SK-MEL-5 (cell line): ENCODE measurements at places on chromosomes 11 and 22. TPM values are rescaled to one million over a fixed set of nuclear protein-coding genes. Genes with fewer than 3 reads are reported as not detected.
A peak's percentile ranks its signal among the peaks of the same experiment; 100 is the strongest.

The NDUFV1 gene
- total RNA-seq, result 159 and 175 TPM in 2 replicates

DNA sequence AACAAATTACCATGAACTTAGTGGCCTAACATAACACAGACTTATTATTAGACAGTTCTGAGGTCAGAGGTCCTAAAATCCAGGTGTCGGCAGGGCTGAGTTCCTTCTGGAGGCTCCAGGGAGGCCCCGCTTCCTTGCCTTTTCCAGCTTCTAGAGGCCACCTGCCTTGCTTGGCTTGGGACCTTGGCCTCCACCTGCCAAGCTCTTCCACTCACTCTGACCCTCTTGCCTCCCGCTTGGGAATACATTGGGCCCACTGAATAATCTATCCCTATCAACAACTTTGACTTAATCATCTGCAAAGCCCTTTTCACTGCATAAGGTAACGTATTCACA is 3.2 kb upstream of the MS4A10 start:
- no peak for DNase-seq

The KCNQ1 gene
- total RNA-seq, result 0.71 TPM in 1 of 2 replicates, not detected in the other

DNA sequence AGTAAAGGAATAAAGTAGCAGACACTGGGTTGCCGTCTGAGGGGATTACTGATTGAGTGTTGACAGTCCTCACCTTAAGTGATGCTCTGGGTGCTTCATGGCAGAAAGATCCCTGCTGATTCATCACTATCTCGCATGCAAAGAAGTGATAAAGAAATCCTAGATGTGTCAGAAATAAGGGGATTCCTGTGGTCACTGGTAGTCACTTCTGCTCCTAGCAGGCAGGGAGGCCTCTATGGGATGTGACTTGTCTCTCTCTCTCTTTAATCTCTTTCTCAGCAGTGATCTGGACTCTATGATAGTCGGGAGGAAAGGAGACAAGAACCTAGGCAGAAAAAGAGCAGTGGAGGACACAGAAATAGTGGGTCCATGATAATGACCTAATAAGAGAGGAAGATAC is 30.9 kb upstream of the OR56A1 start:
- DNase-seq, result no peak

DNA sequence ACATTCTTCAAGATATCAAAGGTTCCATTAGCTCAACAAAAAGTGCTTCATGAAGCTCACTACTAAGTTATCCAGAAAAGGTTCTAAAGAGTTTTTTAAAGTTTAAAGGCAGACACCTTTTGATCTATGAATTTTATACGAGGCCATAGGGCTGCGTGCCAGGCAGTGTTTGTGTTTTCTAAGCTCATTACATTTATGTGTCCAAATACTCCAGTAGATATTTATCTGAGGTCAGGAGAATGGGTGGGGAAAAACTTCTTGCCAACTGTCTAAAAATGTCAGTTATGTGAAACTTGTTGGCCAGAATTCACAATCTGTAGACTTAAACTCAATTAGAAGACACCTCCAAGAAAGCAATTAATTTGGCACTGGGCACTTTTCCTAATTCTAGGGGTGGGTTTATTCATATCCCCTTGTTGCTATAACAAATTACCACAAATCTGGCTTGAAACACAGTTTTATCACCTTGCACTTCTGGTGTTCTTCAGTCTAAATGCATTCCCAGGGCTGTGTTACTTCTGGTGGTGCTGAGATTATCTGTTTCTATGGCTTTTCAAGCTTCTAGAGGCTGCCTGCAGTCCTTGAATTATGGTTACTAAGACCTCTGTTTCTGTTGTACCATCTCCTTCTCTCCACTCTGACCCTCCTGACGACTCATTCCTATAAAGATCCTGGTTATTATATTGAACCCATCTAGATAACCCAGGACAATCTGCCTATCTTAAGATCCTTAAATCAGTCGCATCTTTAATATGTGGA is 1030.4 kb upstream of the CNTN5 start:
- DNase-seq, result no peak

- no peak for DNase-seq
These were observed 3.1 kb downstream of the TAF10 start for GRCh38 chr11:6608726-6609501.

The GGTLC2 gene
- not detected in 2 replicates for total RNA-seq

The KCTD14 gene
- 0.80 TPM in 1 of 2 replicates, not detected in the other for total RNA-seq

DNA sequence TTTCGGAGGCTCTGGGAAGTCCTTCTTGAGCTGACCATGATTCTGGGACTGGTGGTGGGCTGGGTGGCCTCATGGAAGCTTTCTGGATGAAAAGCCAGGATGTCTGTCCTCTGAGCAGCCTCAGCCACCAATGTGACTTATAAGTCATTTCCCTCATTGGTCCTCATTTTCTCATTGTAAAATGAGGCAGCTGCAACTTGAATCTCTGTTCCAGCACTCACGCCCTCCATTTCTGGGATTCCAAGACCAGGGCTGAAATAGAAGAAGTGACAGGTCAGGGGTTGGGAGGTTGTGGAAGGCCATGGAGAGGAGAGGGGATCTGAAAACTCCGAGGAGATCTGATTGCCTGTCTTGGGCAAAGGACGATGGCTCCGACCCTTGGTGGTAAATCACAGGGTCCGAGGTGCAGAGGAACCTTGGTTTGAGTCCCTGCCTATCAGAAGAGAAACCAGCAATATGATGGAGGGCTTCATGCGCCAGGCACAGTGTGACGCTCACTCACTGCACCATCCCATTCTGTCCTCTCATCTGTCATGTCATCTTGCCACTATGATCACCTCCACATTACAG is 38.3 kb downstream of the TSPAN18 start:
- DNase-seq, result no peak

DNA sequence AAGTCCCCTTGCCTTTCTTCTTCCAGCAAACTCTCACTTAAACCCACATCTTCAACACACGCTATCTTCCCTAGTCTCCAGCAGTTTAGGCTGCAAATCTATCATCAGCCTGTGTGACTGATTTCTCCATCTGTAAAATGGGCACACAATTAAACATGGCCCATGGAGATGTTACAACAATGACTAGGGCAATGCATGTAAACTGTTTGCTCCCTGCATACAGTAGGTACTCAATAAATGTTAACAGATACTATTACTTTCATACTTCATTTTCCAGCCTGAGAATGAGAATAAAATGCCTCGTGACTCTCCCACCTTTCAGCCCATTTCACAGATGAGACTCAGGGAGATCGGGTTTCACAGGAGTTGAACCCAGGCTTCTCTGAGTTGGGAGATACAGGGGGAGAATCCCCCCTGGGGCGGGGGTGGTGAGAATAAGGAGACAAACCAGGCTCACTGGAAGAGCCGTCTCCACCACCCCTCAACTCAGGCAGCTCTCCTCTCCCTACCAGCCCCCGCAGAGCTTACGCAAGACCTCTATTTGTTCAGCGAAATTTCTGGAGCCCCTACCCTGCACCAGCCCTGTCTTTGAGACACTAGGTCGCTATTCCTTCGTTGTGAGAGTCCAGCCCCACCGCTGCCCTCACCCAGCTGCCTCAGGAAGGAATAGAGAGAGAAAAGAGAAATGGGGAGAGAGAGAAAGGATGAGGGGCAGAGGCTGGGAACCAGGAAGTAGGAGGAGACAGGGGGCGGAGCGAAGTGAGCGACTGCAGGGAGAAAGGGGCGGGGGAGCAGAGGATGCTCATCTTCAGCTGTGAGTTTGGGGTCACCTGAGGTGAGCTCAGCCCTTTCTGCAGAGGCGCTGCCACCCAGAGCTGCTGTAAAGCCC is 42.1 kb upstream of the KLHL35 start:
- DNase-seq, result no peak

The GPHA2 gene
- not detected in 2 replicates for total RNA-seq

DNA sequence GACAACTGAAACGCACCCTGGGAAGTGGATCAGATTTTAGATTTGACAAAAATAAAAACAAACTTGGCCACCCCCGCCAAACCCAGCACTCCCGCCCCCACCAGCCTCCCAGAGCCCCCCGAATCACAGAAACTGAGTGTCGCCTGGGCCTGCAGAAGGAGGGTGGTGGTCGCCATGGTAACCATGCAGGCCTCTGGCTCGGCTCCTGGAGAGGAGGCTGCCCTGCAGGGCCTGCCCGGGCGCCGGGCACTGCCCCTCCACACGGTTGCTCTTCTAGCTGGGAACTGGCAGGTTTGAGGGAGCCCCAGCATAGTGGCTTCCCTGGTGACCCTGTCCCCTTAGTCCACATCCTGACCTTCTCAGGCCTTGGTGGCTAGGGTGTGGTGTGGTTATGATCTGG is 19.3 kb downstream of the CACNA1I start:
- no peak for DNase-seq

DNA sequence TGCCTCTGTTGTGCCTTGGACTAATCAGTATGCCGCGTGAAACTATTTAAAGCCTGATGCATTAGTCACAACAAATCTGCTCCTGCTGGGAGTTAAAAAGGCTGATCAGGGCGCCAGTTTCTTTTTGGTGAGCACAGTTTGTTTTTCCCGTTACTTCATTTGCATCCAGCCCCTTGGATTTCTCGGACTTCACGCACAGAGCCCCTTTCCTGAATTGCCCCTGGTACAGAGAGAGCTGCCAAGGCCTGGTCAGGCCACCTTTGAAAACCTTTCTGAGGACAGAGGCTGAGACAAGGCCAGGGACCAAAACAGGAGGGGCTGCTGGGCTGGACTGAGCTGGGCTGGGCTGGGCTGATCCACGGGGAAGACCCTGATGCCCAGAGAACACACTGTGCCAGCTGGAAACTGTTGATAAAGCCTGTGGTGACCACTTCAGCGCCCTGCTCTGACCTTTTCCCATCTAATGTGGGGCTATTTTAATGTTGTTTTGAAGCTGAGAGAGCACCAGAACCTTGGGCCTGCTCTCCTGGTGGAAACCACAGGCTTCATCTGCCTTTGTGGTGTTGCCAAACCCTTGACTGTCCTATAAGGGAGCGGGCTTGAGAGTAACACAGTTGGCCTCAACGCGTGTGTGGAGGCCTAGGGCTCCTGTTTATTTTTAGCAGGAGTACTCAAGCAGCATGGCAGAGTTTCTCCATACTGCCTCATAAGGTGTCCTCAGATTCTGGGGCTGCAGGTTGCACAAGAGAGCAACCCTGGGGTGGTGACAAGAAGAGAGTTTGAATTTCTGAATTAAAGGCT is 44.2 kb downstream of the NAV2 start:
- no peak for DNase-seq

DNA sequence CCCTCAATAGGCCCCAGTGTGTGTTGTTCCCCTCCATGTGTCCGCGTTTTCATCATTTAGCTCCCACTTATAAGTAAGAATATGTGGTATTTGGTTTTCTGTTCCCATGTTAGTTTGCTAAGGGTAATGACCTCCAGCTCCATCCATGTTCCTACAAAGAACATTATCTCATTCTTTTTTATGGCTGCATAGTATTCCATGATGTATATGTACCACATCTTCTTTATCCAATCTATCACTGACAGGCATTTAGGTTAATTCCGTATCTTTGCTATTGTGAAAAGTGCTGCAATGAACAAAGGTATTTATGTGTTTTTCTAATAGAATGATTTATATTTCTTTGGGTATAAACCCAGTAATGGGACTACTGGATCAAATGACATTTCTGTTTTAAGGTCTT is 42.1 kb downstream of the SLC36A4 start:
- no peak for DNase-seq

DNA sequence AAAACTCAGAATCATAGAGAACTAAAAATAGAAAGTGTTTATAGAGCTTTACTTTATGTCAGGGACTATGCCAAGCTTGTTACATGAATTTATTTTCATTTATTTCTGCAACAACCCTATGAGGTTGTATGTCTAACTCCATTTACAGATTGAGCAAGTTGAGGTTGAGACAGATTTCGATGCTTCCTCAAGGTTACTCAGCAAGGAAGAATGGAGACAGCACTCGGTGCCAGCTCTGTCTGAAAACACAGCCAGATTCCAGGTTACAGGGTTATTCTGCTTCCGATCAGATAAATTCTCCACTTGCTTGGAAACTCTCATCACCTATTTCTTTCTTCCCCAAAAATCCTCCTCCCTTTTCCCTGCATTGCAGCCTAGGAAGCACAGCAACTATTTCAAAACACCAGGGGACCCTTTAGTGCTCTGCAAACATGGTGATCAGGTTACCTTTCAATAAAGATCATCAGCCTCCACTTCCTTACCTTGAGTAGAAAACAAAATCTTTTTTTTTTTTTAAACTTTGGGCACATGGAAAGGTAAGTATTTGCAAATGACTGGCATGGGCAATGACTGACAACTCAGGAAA is 7.0 kb downstream of the MMP3 start:
- no peak for DNase-seq

DNA sequence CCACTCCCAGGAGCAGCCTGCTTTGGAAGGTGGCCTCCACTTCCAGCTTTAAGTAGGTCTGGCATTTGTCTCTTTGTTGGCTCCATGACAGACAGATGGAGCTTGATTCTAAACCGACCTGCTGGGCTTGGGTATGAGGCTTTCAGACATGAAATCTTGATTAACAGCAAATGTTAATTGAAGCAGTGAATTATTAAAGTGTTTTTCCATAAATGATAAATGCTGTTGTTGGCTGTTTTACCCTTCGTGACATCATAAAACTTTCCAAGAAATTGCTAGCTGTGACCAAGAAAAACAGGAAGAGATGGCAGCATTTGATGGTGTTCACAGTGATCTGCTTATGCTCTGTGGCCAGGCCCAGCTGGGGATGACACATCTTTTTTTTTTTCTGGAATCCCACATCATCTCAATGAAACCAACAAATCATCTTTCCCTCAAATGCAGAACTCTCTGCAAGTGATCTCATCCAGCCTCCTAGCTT is 66.1 kb downstream of the RBMXL2 start:
- no peak for DNase-seq

The SESN3 gene
- total RNA-seq, result 8.8 and 10.4 TPM in 2 replicates

The KCNJ1 gene
- not detected in 2 replicates for total RNA-seq

The MPST gene
- total RNA-seq, result 50.2 and 54.8 TPM in 2 replicates

The ST14 gene
- not detected in 2 replicates for total RNA-seq

DNA sequence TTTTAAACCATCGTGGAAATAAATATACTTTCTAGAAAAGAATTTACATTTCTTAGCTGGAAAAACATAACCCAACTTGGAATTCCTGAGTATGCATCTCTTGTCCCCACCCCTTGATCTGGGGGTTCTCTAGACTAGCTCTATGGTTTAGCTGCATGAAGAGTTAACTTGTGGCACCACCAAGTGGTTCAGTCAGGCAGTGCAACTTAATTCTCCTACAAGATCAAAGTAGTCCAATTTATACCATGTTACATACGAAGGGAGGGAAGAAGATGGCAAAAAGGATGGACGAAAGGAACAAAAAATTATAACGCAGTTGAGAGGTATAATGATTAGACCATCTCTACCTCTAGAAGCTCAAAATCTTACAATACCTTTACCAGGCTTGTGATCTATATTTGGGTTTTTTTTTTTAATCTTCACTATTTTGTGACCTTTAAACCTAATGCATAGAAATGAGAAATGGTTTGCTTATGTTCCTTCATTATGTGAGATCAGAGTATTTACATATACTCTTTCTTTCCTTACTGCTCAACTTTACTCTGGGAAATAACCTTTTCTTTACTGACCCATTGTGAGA is 28.5 kb upstream of the ALKBH3 start:
- DNase-seq, result peak; percentile 86
